ENCODE measurements at places on chromosomes 1 and 21.
A peak's percentile ranks its signal among the peaks of the same experiment; 100 is the strongest.

GRCh38 chr1:169914531-169914930 lies 20.8 kb upstream of the SCYL3 start:
- no peak for DNase-seq

GRCh38 chr1:34268311-34268954 lies 91.7 kb downstream of the C1orf94 start:
- no peak for DNase-seq

GRCh38 chr1:224059897-224060427 lies 53.9 kb upstream of the FBXO28 start:
- DNase-seq: no peak

GRCh38 chr1:229015806-229016205 lies 255.1 kb upstream of the RAB4A start:
- DNase-seq: no peak

GRCh38 chr1:241926141-241926540 lies 31.4 kb upstream of the BECN2 start:
- no peak for DNase-seq

- peak; percentile 88 for DNase-seq
These were observed 13.5 kb downstream of the ADAMTSL4 start for GRCh38 chr1:150562446-150563339.

DNA sequence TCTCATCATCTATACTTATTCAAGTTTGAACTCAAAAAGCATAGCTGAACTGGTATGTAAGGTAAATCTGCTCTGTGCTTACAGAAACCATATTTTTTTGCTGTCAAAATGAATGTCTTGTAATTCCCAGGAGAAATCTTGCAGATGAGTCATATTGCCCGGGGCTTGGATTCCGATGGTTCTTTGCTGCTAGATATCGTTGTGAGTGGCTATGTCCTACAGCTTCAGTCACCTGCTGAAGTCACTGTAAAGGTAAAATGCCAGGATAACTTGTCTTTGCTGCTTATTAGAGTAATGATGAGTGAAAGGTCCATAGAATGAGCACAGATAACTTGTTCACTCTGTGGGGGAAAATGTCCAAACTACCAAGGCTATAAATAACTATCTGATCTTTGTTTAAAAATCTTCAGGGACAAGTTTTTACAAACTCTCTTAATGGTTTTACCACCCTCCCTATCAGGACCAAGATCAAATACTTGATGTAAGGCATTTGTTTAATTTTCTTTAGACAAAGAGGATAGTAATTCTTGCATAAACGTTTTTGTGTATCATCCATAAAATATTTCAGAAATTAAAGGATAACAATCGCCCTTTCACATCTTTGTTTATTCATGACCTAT lies 222.3 kb downstream of the TPR start:
- no peak for DNase-seq

- DNase-seq: no peak
These were observed 62.4 kb downstream of the CLEC20A start for GRCh38 chr1:178434360-178434759.

GRCh38 chr1:114176366-114176765 lies 22.7 kb upstream of the SYT6 start:
- DNase-seq: no peak

DNA sequence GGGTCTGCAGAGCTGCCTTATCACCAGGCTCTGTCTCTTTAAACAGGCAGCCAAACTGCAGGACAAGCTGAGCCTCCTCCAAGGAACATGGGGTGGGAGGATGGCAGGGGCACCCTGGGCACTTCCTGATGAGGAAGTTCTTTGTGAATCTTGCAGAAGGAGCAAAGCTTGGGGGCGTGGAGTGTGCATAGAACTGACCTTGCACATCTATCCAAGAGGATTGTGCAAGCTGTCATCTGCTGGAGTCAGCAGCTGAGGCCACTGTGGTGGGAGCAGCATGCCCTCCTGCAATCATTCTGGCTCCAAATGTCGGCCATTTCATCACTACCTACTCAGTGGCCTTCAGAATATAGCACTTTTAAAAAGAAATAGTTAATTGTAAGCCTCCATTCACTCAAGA lies 182.2 kb downstream of the AJAP1 start:
- DNase-seq: no peak

DNA sequence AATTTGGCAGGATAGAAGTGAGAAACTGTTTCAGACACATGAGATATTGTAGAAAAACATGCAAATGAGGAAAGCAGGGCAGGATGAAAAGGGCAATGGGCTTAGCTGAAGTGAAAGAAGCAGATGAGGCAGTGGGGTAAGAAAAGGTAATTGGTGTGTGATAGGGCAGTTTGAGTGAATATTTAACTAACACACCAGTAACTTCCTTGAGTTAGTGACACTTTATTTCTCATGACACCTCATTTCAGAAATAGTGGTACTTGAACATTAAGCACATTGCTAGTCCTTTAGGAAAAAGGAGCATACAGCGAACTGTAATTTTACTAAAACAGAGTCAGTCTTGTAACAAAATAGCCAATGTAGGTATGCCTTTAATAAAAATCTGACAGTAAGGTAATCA lies 415.0 kb downstream of the DPYD start:
- no peak for DNase-seq

DNA sequence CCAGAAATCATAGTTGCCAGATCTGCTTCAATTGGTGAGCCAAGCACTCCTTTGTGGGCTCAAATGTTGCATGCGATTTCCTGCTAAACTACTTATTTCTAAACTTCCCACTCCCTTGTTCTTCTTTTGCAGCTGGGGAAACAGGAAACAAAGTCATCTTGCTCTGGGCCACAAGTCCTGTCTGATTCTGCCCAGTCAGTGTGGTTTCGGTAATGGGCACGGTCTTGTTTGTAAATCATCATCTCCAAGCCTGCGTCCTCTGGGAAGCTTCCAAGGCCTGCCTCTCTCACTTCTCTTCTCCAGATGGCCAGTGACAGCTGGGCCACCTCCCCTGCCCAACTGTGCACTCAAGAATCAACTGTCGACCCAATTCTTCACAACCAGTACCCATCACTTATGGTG lies 4.4 kb downstream of the S100A8 start:
- no peak for DNase-seq

DNA sequence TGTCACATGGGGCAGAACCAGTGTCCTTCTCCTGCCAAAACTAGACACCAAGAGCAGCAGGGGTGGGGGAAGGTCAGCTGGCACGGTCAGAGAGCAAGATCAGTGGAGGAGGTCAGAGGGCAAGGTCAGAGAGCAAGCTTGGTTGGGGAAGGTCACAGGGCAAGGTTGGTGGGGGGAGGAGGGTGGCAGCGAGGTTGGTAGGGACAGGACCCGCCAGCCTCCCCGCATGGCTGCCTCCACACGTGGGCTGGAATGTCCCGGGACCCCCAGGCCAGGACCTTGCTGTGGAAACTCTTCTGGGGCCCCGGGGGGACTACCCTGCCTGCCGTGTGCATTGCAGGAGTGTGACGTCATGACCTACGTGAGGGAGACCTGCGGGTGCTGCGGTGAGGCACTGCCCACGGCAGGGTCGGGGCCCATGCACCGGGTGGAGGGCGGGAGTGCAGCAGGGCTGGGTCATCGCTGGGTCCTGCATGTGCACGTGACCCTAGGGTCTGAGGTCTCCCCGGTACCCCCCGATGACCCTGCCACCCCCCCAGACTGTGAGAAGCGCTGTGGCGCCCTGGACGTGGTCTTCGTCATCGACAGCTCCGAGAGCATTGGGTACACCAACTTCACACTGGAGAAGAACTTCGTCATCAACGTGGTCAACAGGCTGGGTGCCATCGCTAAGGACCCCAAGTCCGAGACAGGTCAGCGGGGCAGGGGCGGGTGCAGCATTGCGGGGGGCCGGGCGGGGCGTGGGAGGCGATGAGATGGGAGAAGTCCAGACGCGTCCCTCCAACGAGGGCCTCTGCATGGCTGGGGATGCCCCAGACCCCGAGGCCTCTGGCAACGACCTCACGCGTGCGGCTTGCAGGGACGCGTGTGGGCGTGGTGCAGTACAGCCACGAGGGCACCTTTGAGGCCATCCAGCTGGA lies 27.3 kb downstream of the COL6A2 start:
- no peak for DNase-seq

GRCh38 chr1:153670257-153670858 lies 435 bp downstream of the ILF2 start:
- DNase-seq: no peak

DNA sequence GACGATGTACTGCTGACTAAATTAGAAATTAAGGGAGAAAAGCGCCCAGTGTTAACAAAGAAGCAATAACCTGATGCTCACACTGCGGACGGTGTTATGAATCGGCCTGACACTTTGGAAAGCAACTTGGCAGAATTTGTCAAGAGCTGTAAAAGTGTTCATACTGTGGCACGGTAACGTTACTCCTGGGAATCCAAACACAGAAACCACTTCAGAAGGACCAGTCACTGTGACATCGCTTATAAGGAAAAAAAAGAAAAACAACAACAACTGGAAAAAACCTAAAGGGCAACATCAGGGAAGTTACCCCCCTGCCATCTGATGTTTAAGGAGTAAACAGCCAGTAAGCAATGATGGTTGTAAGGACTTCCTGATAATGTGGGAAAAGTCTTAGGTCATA lies 27.7 kb downstream of the CAPZB start:
- no peak for DNase-seq

- no peak for DNase-seq
These were observed 206.4 kb upstream of the LMO4 start for GRCh38 chr1:87122243-87122642.

DNA sequence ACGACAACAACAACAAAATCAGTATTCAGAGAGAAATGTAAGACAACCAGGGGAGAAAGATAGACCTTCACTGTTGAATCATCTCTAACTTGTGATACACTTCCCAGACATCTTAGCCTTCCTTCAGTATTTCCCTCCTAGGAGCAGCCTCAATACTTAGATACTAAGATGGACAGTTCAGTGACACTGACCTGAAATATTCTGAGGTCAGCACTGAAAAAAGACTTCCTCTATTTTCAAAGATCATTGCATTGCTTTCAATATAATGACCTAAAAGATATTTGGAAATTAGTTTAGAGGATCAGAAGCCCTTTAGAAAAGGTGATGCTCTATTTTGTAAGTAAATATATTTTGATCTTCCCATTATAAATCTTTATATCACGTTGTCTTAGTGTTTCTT lies 101.0 kb downstream of the MRPL39 start:
- DNase-seq: no peak

- DNase-seq: no peak
These were observed 14.7 kb upstream of the IGFN1 start for GRCh38 chr1:201175820-201176500.

DNA sequence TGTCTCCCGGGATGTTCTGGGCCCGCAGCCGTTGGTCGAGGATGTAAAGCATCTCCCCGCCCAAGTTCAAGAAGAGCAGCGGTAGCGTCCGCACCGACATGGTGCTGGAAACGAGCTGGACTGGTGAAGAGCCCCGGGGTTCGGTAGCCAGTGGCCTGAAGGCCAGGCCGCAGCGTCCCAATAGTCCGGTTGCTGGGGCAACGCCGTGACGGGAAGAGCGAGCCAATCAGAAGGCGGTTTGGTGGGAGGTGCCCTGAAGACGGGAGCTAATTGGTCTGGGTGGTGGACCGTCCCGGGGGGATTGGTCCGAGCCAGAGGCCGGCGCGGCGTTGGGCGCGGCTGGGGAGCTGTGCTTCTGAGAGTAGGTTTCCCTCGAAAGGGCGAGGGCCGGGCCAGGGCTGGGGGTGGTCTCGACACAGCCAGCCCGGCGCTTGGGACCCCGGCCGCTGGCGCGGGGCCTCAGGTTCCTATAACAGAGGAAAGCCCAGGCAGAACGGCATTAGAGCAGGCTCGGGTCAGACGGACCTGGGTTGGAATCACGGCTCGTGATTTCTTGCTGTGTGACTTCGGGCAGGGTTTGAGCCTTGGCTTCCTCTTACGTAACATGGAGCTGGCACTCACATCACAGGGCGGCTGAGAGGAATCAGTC lies at the start of gene OSCP1:
Gene OSCP1, minus strand, starts transcription at position 182 of the 649 bp plus-strand sequence. Its CDS starts 82 bp downstream, at position 100.
- DNase-seq: peak; percentile 92

DNA sequence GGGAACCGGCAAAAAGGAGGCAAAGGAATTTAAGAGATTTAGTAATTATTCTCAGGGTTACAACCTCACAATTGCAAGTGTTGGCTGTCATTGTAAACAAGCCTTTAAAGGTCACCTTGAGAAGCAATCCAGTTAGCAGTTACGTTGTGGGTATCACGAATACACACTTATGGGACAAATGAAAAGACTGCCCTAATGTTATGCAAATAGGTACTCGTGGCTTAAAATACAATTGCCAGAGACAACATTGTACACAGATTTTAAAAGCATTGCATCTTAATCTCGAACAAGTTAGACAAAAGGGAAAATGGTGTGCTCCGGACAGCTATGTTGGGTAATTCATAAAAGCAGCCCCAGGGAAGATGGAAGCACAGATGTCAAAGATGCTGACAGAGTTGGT lies 120.5 kb upstream of the ZC3H12A start:
- no peak for DNase-seq

DNA sequence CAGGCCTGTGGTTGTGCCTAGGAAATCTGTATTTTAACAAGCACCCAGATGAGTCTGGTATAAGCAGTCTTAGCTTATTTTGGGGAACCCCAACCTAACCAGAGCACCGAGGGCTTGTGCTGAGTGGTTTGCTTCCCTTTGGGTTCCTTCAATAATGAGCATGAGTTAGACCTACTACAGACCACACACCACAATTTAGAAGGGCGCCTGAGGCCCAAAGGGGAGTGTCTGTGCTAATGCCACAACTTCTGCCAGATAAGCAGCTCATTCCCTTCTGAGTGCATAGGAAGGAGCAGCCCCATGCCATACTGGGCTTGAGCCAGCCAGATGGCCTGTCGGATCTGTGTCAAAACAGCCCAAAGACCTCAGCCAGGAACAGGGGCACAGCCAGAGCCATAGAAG lies 15.4 kb upstream of the LSS start:
- DNase-seq: no peak

GRCh38 chr1:157004806-157005205 lies 40.7 kb downstream of the ARHGEF11 start:
- DNase-seq: no peak

GRCh38 chr1:115299266-115299665 lies 38.8 kb downstream of the NGF start:
- no peak for DNase-seq

DNA sequence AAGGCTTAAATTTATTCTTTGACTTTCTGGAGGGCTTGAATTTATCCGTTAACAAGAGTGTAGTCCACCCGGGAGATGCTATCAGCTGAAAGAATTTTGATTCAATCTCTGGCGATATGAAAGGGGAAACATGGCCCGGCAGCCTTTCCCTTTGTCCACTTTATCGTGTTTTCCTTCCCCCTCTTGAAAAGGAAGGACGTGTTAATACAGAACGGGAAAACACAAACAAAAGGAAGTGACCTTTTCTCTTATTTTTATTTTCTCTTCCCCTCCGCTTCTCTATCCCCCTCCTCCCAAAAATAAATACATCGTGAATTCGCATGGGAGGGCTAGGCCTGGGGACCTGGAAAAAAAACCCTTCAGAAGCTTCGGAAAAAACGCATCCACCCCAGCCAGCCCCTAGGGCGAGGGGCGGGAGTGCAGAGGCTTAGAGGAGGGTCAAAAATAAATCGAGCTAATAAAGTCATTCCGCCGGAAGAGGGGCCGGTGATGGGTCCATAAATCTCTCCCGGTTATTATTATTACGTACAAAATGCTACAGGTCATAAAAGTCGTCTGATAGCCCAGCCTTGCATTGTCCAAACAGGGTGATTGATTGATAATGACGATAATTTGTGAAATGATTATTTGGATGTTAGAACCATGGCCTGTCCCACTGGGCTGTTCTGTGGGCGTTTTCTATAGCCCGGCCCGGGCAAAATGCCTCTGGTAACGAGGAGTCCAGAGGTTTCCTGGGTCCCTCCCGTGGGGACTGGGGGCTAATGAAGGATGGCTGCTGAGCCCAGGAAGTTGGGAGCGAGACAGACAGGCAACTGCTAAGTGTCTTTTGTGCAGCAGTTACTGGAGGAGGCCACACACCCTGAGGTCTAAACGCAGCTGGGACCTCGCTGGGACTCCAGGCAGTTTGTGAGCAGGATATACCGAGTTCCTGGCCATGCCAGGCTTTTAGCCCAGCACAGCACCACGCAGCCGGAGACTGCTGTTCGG lies 179.4 kb downstream of the PRDM16 start:
- no peak for DNase-seq
